ENCODE measurements at places on chromosomes 2 and 18. TPM values are rescaled to one million over a fixed set of nuclear protein-coding genes. Genes with fewer than 3 reads are reported as not detected.

GRCh38 chr2:24158131-24158530 lies 16.7 kb upstream of the FAM228A start:
- DNase-seq, result no peak

- no peak for DNase-seq
Observed at GRCh38 chr2:69692424-69692823, 48.9 kb upstream of the AAK1 start.

KIF1A gene
- total RNA-seq, result 1.9 TPM

- DNase-seq, result no peak
Observed at GRCh38 chr2:233603520-233603919, 13.9 kb upstream of the UGT1A8 start.

All from heart right ventricle (tissue), 16 donors.